A172 (cell line): ENCODE measurements at places on chromosomes 12 and 14. TPM values are rescaled to one million over a fixed set of nuclear protein-coding genes. Genes with fewer than 3 reads are reported as not detected.

DNA sequence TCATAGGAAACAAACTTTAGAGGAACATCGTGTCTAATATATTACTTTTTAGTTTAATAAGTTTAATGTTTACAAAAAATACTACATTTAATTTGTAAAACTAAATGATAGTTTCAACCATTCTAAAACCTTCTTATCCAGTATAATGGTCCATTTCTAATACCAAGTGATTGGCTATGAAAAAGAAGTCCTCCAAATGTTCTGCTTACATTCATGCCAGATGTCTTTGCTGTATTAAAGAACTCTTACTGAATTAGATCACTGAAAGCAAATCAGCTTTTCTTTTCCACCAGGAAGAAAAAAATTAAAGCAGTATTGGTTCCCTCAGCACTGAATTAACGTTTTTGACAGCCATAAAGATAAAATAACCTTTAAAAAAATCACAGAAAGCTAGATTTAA is 3.7 kb downstream of the NOVA1 start:
- no peak for DNase-seq

GRCh38 chr12:42767998-42768397 is 178.5 kb upstream of the PRICKLE1 start:
- DNase-seq: no peak

KLRD1 gene
- total RNA-seq: not detected in 2 replicates

DNA sequence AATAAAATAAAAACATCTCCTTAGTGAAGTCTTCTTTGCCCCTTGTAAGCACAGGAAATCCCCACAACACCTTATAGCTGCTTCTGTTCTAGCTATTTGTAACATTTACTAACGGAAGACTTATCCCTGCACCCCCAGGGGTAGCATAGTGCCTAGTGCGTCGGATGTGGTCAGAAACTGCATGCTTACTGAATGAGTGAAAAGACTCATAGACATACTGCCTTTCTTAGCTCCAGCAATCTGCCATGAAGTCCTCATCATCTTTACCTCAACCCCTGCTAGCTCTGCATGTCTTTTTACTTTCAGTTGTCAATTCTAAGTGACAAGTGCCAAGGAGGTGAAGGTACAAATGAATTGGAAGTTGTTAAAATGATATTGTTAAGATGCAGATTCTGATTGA is 12.9 kb downstream of the RIOX1 start:
- peak; percentile 89 for DNase-seq

- peak; percentile 53 for DNase-seq
Measured at GRCh38 chr12:115541891-115542421, 735.5 kb downstream of the MED13L start.

C12orf54 gene
- not detected in 2 replicates for total RNA-seq

- peak; percentile 56 for DNase-seq
Measured at GRCh38 chr12:108307006-108307405, 32.1 kb downstream of the CMKLR1 start.

DNA sequence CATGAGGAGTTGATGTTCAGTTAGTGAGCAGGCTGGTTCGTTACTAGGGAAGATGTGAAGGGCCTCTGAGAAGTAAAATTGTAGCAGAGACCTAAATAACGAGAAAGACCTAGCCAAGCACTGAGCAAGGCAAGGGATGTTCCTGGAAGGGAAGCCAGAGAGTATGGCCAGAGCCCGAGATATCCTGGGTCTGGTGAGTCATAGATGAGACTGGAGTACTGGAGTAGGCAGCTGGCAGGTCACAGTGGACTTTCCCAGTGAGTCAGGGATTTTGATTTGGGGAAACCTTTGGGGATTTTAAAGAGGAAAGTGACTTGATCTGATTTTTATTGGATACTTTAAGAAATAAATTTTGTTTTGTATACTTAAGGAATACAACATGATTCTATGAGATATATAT is 369.0 kb downstream of the DIO2 start:
- peak; percentile 75 for DNase-seq

PTPRR gene
- 35.8 and 41.5 TPM in 2 replicates for total RNA-seq

ACOT6 gene
- total RNA-seq: not detected in 2 replicates

- peak; percentile 68 for DNase-seq
Measured at GRCh38 chr12:6452944-6453630, 1.2 kb downstream of the TAPBPL start.

GRCh38 chr12:107461222-107461975 is 224.2 kb upstream of the PWP1 start:
- peak; percentile 68 for DNase-seq

GRCh38 chr12:72716221-72716620 is 444.1 kb downstream of the TRHDE start:
- DNase-seq: no peak

DNA sequence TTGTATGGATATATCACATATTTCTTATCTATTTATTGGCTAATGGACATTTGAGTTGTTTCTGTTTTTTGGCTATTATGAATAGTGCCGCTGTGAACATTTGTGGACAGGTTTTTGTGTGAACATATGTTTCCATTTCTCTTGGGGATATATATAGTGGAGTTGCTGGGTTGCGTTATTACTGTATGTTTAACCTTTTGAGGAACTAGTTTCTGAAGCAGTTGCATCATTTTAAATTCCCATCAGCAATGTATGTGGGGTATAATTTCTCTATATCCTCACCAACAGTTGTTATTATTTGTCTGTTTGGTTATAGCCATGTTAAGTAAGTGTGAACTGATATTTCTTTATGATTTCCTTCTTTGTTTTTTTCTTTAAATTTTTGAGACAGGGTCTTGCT is 10.7 kb downstream of the TCTN2 start:
- DNase-seq: no peak

SIX6 gene
- not detected in 2 replicates for total RNA-seq

- no peak for DNase-seq
Measured at GRCh38 chr14:29603696-29604095, 324.0 kb downstream of the PRKD1 start.

KERA gene
- total RNA-seq: not detected in 2 replicates

- peak; percentile 26 for DNase-seq
Measured at GRCh38 chr12:27319409-27319808, 13.2 kb upstream of the BMAL2 start.

RASAL1 gene
- total RNA-seq: not detected in 2 replicates

P2RX2 gene
- not detected in 2 replicates for total RNA-seq

- no peak for DNase-seq
Measured at GRCh38 chr12:56127485-56127887, 581 bp upstream of the ESYT1 start.

TRHDE gene
- total RNA-seq: 0.05 and 0.12 TPM in 2 replicates

DNA sequence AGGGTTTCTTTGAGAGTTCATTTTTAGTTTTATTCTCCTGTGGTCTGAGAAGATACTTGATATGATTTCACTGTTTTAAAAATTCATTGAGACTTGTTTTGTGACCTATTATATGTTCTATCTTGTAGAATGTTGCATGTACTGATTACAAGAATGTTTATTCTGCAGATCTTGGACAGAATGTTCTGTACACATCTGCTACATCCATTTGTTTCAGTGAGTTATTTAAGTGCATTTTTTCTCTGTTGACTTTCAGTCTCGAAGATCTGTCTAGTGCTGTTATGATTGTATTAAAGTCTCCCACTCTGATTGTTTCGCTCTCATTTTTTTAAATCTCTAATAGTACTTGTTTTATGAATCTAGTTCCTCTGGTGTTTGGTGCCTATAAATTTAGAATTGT is 1319.8 kb downstream of the TMEM121 start:
- DNase-seq: no peak

GRCh38 chr14:98954349-98955000 is 317.5 kb downstream of the BCL11B start:
- no peak for DNase-seq

CRACR2A gene
- not detected in 2 replicates for total RNA-seq

PRR13 gene
- total RNA-seq: 75.2 and 180 TPM in 2 replicates

DNA sequence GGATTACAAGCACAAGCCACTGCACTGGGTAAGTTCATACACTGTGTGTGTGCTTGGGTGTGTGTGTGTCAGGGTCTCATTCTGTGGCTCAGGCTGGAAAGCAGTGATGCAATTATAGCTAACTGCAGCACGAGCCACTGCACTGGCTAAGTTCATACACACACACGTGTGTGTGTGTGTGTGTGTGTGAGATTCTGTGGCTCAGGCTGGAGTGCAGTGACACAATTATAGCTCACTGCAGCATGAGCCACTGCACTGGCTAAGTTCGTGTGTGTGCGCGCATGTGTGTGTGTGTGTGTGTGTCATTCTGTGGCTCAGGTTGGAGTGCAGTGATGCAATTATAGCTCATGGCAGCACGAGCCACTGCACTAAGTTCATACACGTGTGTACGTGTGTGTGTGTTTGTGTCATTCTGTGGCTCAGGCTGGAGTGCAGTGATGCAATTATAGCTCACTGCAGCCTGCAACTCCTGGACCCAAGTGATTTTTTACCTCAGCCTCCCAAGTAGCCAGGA is 85.4 kb downstream of the HECTD1 start:
- DNase-seq: no peak

CEP170B gene
- total RNA-seq: 9.8 and 11.2 TPM in 2 replicates

TAS2R42 gene
- total RNA-seq: not detected in 2 replicates

GRCh38 chr14:98931911-98932310 is 340.1 kb downstream of the BCL11B start:
- DNase-seq: no peak

DNA sequence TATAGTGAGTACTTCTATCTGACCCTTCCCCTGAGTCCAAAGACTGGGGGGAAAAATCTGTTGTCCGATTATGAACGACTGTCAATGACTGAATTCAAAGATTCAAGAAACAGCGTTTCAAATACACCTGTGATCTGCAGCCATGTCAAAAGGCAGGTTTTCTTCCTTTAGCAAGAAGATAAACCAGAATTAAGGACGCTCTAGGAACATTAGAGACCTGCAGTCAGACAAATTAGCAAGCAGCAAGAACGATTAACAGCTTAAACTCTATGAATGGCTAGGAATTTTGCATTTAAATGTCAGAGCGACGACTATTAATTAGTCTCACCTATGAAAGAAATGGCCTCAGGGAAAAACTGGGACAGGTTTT is 2.1 kb downstream of the DUSP6 start:
- no peak for DNase-seq

TSHR gene
- total RNA-seq: not detected in 2 replicates
